ENCODE measurements at places on chromosomes 11 and 22. TPM values are rescaled to one million over a fixed set of nuclear protein-coding genes. Genes with fewer than 3 reads are reported as not detected.

Gene HBG1
- total RNA-seq: 0.25 TPM

Gene OR5T1
- not detected for total RNA-seq

Gene CCDC116
- 0.19 TPM for total RNA-seq

Gene C1QTNF5
- 22.6 TPM for total RNA-seq

Gene SCUBE2
- total RNA-seq: 5.5 TPM

Gene SYT7
- total RNA-seq: 8.9 TPM

Gene PHF21A
- total RNA-seq: 12.5 TPM

Gene OR52B4
- not detected for total RNA-seq

Gene CHID1
- 38.3 TPM for total RNA-seq

Gene UBE2L3
- total RNA-seq: 36.6 TPM

Gene SLC22A9
- not detected for total RNA-seq

Measured in aortic smooth muscle cell (primary cell).